ENCODE measurements at places on chromosomes 13 and 19.

DNA sequence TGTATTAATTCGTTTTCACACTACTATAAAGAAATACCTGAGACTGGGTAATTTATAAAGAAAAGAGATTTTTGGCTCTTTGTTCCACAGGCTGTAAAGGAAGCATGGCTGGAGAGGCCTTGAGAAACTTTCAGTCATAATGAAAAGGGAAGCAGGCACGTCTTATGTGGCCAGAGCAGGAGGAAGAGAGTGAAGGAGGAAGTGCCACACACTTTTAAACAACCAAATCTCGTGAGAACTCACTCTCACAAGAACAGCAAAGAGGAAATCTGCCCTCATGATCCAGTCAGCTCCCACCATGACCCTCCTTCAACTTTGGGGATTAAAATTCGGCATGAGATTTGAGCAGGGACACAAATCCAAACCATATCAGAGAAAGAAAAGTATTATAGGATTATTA, 1255.9 kb upstream of the MIR17HG start:
- no peak for DNase-seq

- peak; percentile 49 for DNase-seq
Observed at GRCh38 chr19:18433015-18433691, 4.8 kb downstream of the ISYNA1 start.

DNA sequence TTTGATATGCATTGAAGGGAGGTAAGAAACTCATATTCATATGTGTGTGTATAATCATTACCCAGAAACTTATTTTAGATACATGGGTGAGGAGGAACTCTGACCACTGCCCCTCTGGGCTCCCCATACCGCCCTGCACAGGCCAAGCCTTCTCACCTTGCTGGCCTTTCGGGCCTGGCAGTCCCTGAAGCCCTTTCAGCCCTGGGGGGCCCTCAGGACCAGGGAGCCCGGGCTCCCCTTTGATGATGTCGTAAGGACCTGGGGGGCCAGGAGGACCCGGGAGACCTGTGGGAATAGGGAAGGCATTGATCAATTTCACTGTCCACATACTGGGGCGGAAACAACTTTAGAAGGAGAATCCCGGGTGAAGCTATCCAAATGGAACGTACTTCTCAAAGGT, 142.3 kb downstream of the COL4A1 start:
- no peak for DNase-seq

- DNase-seq, result peak; percentile 3
Observed at GRCh38 chr13:97459215-97459777, 25.3 kb downstream of the RAP2A start.

GRCh38 chr19:50536662-50537305, 23.1 kb upstream of the ASPDH start:
- no peak for DNase-seq

DNA sequence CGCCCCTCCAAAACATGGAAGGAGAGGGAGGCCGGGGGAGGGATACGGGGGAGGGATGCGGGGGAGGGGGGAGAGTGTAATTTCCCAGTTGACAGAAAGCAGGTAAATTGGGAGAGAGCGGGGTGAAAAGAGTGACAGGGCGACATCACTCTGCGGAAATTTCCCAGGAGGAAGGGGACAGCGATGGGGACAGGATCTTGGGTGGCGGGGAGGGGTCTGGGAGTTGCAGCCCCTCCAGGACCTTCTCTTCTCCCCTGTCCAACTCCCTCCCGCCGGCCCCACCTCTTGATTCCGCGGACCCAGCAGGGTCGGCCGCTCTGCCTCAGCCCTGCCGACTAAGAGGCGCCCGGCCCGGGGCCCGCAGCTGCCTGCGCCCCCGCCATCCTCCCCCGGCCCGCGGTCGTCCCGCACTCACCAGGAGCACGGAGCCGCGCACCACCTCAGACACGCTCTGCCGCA, 108.0 kb upstream of the DOCK9 start:
- DNase-seq, result no peak

DNA sequence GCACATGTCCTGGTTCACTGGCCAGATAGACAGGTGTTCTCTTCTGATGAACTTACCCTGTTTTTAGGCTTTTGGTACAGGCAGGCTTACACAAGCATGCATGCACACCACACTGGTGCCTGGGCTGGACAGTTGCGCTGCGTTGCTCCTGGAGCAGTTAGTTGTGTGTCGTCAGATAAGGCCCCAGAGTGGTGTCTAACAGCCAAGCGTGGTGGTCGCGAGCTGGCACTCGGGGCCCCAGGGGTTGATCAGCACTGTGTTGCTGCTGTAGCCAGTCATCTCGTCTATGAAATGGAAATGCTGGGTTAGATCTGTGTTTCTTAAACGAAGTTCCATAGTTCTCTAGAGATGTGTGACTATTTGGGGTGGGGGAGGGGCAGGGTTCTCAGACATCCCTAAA, 24.6 kb upstream of the TEX29 start:
- DNase-seq, result no peak

DNA sequence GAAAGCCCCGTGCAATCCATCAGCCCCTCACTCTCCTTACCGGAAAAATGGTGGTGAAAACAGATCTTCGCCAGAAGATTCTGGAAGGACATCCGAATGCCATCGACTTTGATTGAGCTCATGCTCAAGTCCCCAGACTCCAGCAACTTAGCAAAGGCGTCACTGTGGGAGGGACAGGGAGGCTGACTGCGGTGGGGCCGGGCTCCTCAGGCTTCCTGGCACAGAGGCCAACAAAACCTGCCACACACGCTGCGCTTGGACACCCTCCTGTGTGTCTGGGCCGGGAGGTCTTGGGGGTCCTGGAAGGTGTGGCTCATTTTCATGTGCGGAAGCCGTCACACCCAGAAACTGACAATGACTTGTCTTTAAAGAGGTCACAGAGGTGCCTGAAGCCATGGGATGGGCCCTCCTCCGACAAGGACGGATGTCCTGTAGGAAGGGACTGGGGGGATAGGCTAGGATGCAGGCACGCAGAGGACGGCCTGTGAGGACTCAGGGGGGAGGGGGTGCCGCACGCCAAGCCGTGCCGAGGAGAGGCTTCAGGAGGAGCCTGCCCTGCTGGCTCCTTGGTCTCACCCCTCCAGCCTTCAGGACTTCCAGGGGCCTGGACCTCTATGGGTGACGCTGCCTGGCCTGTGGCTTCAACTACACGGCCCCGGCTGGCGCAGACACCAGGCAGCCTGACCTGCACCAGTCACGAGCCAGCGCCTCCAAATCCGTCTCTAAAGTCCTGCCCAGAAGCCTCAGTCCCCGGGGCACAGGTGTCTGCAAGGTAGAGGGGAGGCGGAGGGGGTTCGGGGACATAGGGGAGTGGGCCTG, 12.5 kb downstream of the IZUMO4 start:
- DNase-seq, result no peak
